Psoas muscle (tissue), 8 donors: ENCODE measurements at places on chromosomes 16 and 17. TPM values are rescaled to one million over a fixed set of nuclear protein-coding genes. Genes with fewer than 3 reads are reported as not detected.
A peak's percentile ranks its signal among the peaks of the same experiment; 100 is the strongest.

DNA sequence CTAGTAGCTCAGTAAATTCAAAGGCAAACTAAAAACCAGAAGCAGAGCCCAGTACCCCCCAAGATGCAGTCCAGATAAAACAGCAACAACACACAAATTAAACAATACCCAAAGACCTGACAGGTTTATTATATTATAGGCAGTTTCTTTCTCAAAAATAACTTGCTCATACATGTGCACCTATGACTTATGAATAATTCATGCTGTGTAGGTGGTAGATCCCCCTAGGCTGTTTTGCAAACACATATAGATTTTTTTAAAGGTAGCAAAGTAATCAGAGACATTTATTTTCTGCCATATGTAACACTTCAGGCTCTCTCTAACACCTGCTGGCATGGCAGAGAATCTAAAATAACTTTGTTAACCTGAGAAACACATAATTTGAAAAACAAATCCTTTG, 27.2 kb downstream of the CACNG1 start:
- H3K4me3 ChIP-seq = no peak overlapping the region
- H3K4me1 ChIP-seq = peaks cover 12% of the 10 kb centered on the region
- H3K27ac ChIP-seq = no peak overlapping the region
- no peak for DNase-seq
- H3K27me3 ChIP-seq = no peaks in the 10 kb centered on the region

DNA sequence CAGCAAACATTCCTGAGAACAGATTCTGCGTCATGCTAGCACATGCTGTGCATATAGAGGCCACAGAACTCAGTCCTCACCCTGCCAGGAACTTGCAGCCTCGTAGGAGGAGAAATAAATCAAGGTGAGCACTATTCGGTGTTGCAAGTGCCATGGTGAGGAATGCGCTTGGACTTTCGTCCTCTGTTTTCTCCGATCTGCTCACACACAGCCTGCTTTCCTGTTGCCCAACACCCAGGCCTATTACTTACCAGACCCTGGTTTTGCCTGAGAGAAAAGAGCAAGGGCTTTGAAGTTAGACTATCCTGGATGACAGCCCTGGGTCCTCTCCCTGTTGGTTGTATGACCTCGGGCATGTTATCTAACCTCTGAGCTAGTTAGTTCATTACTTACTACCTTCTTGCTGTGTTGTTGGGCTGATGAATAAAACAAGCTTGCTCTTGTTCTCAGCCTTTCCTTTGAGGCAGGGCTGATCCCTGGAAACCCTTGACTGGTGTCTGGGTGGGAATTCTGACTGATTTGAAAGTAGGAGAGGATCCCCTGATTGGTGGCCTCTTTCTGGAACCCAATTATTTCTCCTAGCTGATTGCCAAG, 2.9 kb downstream of the ACSF2 start:
- peak overlapping the region; percentile 83 for H3K27ac ChIP-seq
- H3K27me3 ChIP-seq = no peaks in the 10 kb centered on the region
- H3K4me3 ChIP-seq = no peak overlapping the region
- peaks cover 50% of the 10 kb centered on the region for H3K4me1 ChIP-seq
- no peaks in the 10 kb centered on the region for H3K36me3 ChIP-seq

DNA sequence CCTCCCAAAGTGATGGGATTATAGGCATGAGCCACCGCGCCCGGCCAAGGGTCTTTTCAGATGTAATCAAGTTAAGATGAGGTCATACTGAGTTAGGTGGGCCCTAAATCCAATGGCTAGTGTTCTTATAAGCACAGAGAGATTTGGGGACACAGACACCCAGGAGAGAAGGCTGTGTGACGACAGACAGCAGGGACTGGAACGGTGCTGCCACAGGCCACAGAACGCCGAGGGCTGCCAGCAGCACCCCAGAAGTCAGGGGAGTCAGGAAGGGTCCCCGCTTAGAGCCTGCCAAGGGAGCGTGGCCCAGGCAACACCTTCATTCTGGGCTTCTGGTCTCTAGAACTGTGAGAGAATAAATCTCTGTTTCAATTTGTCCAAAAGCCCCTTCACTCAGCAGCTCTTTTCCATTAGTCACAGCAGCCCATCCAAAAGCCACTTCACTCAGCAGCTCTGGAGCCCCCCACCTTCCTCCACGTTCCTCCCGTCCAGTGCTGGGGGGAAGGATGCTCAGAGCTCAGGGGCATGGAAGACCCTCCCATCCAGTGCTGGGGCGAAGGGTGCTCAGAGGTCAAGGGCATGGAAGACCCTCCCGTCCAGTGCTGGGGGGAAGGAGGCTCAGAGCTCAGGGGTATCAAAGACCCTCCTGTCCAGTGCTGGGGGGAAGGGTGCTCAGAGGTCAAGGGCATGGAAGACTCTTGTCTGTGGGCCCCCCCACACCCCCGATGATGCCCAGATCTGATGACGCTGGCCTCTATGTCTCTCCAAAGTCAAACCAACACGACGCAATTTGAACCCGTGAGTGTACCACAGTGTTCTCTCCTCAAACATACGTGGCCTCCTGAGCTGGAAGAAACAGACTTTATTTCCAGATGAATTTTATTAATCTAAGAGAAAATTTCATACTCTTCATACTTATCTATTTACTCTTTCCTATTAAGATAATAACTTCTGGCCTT, 11.9 kb downstream of the RAB40B start:
- H3K27me3 ChIP-seq = no peaks in the 10 kb centered on the region
- H3K27ac ChIP-seq = peak overlapping the region; percentile 83

The CETP gene
- not detected for polyA plus RNA-seq

- H3K27ac ChIP-seq = no peak overlapping the region
- no peaks in the 10 kb centered on the region for H3K27me3 ChIP-seq
Measured at GRCh38 chr17:54623746-54624145, 276.9 kb upstream of the TOM1L1 start.

- peak overlapping the region; percentile 86 for H3K27ac ChIP-seq
- peaks cover 29% of the 10 kb centered on the region for H3K4me1 ChIP-seq
- no peaks in the 10 kb centered on the region for H3K36me3 ChIP-seq
- peak overlapping the region; percentile 94 for H3K4me3 ChIP-seq
- H3K27me3 ChIP-seq = no peaks in the 10 kb centered on the region
Measured at GRCh38 chr16:53053967-53054669, 673 bp upstream of the CHD9 start.

DNA sequence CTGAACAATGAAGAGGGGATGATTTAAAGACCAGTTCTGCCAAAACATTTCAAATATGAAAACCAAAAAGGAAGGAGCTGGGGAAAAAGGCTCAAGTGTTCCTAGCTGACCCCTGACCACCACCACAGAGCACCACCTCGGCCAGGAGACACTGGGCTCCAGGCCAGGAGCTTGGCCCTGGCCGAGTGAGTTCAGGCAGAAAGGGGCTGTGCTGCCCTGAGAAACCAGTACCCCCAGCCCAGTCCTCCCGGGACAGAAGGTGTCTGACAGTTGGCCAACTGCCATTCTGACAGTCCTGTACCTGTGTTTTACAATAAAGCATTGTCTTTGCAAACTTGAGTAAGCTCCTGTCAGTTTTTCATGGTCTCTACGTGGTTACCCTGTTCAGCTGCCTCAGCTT, 98.2 kb downstream of the VPS53 start:
- no peaks in the 10 kb centered on the region for H3K36me3 ChIP-seq
- DNase-seq = no peak
- no peak overlapping the region for H3K27ac ChIP-seq

The CCL8 gene
- polyA plus RNA-seq = 0.09 TPM

The STX1B gene
- polyA plus RNA-seq = 0.05 TPM

DNA sequence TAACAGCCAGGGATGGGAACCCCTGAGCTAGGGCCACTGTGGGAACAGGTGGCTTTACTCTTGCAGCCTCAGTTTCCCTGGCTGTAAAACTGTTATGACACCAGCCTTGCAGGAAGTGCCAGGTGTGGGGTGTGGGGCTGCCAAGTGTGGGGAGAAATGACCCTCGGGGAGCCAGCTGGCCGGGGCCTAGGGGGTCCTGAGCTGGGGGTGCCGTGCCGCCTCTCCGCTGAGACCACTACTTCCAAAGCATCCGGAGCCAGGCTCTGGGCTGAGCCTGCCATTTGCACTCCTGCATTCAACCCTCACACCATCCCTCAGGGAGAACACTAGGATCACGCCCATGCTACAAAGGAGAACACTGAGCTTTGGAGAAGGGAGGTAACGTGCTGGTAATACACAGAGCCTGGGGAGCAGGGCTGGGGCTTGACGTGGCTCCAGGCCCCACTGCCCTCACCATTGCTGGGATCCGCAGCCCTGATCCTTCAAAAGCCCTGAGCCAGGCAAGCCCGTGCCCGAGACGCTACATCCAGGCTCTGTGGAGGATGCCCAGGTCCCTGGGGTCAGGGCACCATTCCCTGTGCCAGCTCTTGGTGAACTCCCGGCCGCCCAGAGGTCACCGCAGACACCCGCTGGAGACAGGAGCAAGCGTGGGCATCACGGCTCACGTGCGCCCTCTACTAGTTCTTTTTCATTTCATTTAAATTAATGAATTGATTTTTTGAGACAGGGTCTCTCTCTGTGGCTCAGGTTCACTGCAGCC, 28.8 kb upstream of the GINS2 start:
- peak; percentile 84 for DNase-seq
- H3K36me3 ChIP-seq = no peaks in the 10 kb centered on the region
- H3K27me3 ChIP-seq = peaks cover 2% of the 10 kb centered on the region
- no peak overlapping the region for H3K27ac ChIP-seq
- H3K4me1 ChIP-seq = peaks cover 26% of the 10 kb centered on the region

DNA sequence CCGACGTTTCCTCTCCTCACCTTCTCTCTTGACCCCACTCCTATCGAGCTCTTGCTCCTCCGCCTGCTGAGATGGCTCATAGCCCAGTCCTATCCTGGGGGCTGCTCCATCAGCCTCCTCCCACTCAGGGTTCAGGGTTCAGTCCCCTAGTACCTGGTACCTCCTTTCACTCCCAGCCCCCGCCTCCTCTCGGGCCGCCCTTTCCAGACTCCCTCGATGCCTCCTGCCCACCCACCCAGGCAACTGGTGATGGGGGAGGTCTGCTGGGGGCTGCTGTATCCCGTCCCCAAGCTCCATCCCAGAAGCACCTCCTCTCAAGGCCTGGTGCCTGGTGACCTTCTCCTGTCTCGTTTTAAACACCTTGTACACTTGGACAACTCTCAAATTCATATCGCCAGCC, 93.9 kb downstream of the AMFR start:
- no peaks in the 10 kb centered on the region for H3K27me3 ChIP-seq
- no peak overlapping the region for H3K4me3 ChIP-seq
- DNase-seq = no peak
- no peaks in the 10 kb centered on the region for H3K4me1 ChIP-seq

GRCh38 chr17:79042421-79043190, 18.6 kb downstream of the C1QTNF1 start:
- peak; percentile 86 for DNase-seq
- no peak overlapping the region for H3K4me3 ChIP-seq
- peaks cover 5% of the 10 kb centered on the region for H3K4me1 ChIP-seq
- H3K27me3 ChIP-seq = peaks cover 2% of the 10 kb centered on the region
- no peak overlapping the region for H3K27ac ChIP-seq
- H3K36me3 ChIP-seq = no peaks in the 10 kb centered on the region

The KRT32 gene
- 0.12 TPM for polyA plus RNA-seq

The PCYT2 gene
- 13.2 TPM for polyA plus RNA-seq

DNA sequence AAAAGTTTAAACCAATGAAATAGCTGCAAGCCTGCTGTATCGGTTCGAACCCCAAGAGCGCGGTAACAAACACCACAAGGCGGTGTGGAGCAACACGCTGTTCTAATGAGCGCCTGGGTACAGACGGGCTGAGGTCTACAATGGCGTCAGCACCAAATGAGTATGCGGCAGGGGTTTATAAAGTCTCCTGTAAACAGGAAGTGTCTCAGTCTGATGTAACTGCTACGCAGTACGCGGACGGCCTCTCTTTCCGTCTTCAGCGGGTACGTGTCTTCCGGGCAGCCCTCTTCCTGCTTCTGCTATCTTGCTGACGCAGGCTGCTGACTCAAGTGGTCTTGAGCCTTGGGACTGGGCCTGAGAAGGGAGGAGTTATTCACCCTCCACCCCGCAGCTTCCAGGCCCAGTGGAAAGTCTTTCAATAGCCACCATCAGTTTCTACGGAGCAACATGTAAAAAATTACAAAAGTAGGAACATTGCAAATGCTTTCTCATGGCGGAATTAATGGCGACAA, 40.5 kb upstream of the KCNJ2 start:
- no peaks in the 10 kb centered on the region for H3K27me3 ChIP-seq
- no peak for DNase-seq
- H3K4me1 ChIP-seq = peaks cover 13% of the 10 kb centered on the region
- no peaks in the 10 kb centered on the region for H3K36me3 ChIP-seq
- H3K27ac ChIP-seq = no peak overlapping the region

- H3K27me3 ChIP-seq = no peaks in the 10 kb centered on the region
- no peaks in the 10 kb centered on the region for H3K4me1 ChIP-seq
- H3K27ac ChIP-seq = no peak overlapping the region
- no peaks in the 10 kb centered on the region for H3K36me3 ChIP-seq
Measured at GRCh38 chr16:29012913-29013553, 28.2 kb downstream of the LAT start.

The ENPP7 gene
- polyA plus RNA-seq = not detected

The UBTF gene
- 36.0 TPM for polyA plus RNA-seq

DNA sequence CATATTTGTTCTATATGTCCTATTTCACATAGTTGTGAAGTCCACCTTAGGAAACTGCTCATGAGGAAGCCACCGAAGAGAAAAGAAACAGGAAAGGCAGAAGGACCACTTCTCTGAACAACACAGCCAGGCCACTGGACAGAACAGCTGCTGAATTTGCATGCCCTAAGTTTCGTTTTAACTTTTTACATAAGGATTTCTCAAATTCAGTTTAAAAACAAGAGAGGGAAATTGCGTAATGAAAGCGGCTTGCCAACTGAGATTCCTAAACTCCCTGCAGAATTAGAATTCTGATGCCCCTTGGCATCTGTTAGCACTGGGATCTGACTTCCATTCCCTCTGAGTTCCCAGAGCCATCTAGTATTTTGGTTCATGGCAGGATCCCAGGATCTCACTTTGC, 5.0 kb upstream of the CCL8 start:
- no peaks in the 10 kb centered on the region for H3K4me1 ChIP-seq
- no peak overlapping the region for H3K27ac ChIP-seq
- H3K36me3 ChIP-seq = no peaks in the 10 kb centered on the region
- no peaks in the 10 kb centered on the region for H3K27me3 ChIP-seq
- H3K4me3 ChIP-seq = no peak overlapping the region

The AOC3 gene
- polyA plus RNA-seq = 9.3 TPM

The TEKT1 gene
- not detected for polyA plus RNA-seq
